SK-N-MC (cell line): ENCODE measurements at places on chromosomes 5 and 9.

- no peak for DNase-seq
Measured at GRCh38 chr9:132181796-132182313, 20.0 kb downstream of the NTNG2 start.

- no peak for DNase-seq
Measured at GRCh38 chr9:136982232-136983051, at the start of gene LCNL1. LCNL1 (plus strand) TSS chr9:136982993; CDS start chr9:136983587, 594 bp downstream.

DNA sequence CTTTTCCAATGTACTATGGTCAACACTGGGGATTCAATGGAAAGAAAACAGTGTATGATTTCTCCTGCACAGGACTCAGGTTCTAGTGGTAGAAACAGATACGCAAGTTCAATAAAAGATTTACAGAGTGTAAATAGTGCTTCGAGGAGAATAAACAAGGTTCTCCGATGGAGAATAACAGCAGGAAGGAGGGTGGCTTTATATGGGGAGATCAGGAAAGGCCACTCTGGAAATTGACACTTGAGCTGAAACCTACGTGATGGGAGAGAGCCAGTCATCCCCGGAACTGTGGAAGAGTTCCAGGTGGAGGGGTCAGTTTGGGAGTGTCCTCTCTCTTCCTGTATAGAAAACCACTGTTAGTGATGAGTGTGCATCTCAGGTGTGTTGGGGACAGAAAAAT lies 65.9 kb downstream of the GARNL3 start:
- no peak for DNase-seq

GRCh38 chr5:19630876-19631275 lies 357.1 kb downstream of the CDH18 start:
- no peak for DNase-seq

GRCh38 chr5:109863752-109864151 lies 174.0 kb downstream of the MAN2A1 start:
- DNase-seq = no peak

DNA sequence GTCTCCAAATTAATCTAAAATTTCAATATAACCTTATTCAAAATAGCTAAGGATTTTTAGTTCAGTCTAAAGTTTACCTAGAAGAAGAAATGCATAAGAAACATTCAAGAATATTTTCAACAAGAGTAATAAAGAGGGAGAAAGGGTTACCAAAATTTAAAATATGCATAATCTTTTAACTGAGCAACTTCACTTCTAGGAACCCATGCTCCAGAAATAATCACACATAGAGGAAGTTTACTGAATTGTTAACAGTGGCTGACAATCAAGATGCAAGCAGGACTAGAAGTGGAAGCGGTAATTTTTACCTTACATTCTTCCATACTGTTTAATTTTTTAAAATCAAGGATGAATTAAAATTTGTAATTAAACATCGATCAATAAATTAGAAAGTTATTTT lies 1.9 kb downstream of the PJA2 start:
- DNase-seq = no peak
